ENCODE measurements at places on chromosomes 7 and 10.

GRCh38 chr10:27285093-27285492 lies 44.5 kb upstream of the ACBD5 start:
- no peak for DNase-seq

- DNase-seq: no peak
Measured at GRCh38 chr7:55440040-55440690, 75.0 kb downstream of the LANCL2 start.

DNA sequence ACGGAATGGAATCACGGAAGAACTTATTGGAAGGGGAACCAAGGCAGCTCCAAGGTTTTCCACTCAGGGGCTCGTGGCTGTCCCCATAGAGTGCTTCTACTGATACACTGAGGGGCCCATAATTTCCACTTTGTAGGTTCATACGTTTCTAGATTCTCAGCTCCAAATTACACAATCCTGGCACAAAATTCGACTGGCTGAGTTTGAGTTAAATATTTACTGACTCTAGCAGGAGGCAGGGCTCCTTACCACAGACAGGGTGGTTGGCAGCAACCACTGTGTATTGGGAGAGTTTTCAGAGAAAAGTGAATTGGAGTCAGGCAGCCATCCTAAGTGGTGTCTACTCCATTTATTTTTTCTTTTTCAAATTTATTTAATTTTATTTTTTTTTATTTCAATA lies 55.4 kb upstream of the SEC61G start:
- DNase-seq: no peak

GRCh38 chr7:29969738-29970137 lies 19.9 kb downstream of the SCRN1 start:
- no peak for DNase-seq

DNA sequence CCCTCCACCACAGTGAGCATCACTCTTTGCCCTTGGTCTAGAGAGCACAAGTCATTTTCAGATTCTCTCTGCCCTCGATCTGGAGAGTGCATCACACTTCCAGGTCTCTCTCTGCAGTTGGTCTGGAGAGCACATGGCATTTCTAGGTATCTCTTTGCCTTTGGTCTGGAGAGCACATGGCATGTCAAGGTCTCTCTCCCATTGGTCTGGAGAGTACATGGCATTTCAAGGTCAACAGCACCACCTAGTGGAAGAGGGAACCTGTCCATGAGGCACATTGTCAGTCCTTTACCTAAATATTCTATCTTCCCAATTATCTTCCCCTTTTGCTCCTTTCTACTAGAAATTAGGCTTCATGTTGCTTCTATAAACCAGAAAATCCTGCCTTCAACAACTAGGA lies 1139.4 kb downstream of the XPNPEP1 start:
- no peak for DNase-seq

- peak; percentile 37 for DNase-seq
Measured at GRCh38 chr7:135558337-135558767, 635 bp downstream of the NUP205 start.

- DNase-seq: peak; percentile 50
Measured at GRCh38 chr10:70145666-70146488, 623 bp downstream of the TYSND1 start.

GRCh38 chr7:157481389-157481788 lies 144.6 kb downstream of the DNAJB6 start:
- no peak for DNase-seq

DNA sequence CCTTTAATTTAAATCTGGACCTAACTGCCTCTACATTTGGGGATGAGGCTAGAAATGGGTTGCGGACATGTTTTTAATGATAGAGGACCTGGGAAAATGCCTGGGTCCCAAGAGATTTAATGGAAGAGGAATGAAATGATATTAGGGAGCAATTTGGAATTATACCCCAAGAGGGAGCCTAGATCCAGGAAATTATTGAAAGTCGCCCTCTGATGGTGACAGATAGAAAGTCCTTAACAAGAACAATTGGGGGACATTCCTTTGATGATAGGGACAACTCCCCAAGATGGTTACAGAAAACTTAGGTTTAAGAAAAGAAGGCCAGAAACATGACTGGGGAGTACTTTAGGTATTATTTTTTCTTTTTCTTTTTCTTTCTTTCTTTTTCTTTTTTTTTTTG lies 9.5 kb upstream of the TSGA13 start:
- DNase-seq: no peak

GRCh38 chr10:17783751-17784150 lies 25.4 kb upstream of the MRC1 start:
- no peak for DNase-seq

DNA sequence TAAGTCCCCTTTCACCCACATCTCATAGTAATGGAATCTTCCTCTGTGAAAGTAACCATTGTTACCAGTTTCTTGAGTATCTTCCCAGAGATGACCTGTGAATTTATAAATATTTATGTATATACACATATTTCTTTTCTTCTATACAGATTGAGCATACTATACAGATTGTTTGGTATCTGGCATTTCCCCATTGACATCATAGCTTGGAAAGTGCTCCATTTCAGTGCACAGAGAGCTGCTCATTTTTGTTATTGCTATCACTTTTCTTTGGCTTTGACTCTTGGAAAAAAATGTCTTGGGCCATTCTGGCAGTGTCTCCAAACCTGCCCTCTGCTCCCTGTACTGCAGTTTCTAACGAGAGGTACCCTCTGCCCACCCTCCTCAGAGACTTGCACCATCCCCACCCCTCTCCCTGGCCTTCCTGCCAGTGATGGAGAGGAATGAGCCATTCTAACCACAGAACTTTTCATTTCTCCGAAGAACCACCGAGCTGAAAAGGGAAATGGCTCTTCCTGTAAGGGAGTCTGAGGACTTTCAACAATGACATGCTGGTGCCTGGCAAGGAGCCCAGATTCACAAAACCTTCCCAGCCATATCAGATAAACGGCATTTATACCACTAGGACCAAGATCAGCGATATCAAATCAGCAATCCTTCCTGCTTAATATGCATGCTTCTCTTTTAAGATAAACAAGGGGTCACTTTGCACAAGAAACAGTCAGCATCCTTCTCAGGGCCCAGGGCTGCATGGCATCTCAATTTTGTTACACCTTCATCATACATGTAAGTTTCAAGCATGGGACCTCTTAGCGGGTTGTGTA lies 19.7 kb upstream of the CCSER2 start:
- DNase-seq: no peak

DNA sequence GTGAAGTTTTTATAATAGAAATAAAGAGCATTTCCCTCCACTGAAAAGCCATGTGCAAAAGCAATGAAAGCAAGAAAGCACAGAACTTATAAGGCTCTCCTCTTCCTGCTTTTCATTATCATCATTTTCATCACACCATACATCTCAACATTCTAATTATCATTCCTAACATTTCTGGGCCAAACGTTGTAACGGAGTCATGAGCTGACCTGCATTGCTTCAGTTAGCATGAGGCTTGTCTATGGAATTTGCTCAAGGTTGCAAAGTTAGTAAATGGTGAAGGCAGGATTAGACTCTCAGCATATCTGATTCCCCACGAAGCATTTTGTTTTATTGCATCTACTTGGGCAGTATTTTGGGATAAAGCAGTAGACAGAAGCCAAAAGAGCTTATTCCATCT lies 11.4 kb downstream of the SCIN start:
- DNase-seq: no peak

GRCh38 chr7:78780560-78780959 lies 672.9 kb downstream of the MAGI2 start:
- no peak for DNase-seq

DNA sequence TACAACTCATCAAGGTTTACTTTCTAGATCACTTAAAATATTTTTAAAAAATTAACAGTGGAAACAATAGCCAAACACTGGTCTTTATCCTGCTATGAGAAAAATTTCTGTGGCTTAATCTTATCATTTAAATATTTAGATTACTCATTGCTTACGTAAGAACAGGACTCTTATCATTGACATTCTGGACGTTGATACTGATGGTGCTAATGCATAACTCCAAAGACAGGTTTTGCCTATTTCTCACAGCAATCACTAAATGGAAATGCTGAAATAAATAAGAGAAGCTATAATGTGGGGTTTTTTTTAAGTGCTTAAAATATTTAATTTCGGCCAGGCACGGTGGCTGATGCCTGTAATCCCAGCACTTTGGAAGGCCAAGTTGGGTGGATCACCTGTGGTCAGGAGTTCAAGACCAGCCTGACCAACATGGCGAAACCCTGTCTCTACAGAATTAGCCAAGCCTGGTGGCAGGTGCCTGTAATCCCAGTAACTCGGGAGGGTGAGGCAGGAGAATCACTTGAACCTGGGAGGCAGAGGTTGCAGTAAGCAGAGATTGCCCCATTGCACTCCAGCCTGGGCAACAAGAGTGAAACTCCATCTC lies 195.0 kb downstream of the HGF start:
- DNase-seq: no peak

GRCh38 chr10:27369880-27370279 lies 129.3 kb upstream of the ACBD5 start:
- no peak for DNase-seq

- no peak for DNase-seq
Measured at GRCh38 chr10:15295537-15296325, 75.4 kb downstream of the FAM171A1 start.

- DNase-seq: no peak
Measured at GRCh38 chr10:2139746-2140145, 402.4 kb upstream of the ADARB2 start.

- DNase-seq: no peak
Measured at GRCh38 chr7:154744256-154744860, 258.6 kb downstream of the PAXIP1 start.

DNA sequence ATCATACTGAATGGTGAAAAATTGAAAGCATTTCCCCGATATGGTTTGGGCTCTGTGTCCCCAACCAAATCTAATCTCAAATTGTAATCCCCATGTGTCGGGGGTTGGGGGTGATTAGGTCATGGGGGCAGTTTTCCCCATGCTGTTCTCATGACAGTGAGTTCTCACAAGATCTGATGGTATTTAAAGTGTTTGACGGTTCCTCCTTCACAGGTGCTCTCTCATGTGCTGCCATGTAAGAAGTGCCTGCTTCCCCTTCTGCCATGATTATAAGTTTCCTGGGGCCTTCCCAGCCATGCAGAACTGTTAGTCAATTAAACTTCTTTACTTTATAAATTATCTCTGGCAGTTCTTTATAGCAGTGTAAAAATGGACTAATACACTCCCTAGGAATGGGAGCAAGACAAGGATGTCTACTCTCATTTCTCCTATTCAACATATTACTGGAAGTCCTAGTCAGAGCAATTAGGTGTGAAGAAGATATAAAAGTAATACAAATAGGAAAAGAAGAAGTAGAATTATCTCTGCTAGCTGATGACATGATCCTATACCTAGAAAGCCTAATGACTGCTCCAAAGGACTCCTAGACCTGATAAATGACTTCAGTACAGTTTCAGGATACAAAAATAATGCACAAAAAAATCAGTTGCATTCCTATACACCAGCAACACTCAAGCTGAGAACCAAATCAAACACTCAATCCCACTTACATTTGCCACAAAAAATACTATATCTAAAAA lies 260.6 kb downstream of the RNLS start:
- DNase-seq: no peak

DNA sequence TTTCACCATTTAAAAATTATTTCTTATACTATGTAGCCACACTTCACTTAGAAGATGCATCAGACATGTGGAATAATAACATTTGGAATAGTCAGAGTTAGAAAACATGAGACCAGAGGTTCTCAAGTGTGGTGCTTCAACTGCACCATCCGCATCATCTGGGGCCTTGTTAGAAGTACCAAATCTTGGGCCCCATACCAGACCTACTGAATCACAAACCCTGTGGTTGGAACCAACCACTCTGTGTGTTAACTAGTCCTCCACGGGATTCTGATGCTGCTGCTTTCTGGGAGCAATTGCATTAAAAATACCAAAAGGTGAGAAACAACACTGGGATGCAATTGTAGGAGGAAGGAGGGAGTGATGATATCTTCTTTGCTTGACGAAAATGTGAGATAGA lies 125.2 kb downstream of the GNAT3 start:
- DNase-seq: no peak

DNA sequence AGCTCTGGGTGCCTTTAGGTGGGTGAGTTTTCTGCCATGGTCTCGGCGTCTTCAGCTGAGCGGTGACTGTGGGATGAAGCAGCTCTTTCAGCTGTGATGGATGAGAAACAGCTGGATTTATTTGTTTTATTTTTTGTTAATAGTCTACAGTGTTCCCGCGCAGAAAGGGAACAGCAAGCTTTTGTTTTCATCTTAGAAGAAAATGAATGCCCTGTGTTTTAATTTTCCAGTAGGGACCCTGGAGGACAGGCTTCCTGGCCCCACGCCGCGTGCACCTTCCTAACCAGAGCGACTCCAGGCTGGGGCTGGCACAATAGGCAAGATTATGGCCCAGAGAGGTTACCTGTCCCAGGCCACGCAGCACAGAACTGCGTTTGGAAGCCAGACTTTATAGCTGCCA lies 57.6 kb downstream of the GTF2IRD1 start:
- no peak for DNase-seq

DNA sequence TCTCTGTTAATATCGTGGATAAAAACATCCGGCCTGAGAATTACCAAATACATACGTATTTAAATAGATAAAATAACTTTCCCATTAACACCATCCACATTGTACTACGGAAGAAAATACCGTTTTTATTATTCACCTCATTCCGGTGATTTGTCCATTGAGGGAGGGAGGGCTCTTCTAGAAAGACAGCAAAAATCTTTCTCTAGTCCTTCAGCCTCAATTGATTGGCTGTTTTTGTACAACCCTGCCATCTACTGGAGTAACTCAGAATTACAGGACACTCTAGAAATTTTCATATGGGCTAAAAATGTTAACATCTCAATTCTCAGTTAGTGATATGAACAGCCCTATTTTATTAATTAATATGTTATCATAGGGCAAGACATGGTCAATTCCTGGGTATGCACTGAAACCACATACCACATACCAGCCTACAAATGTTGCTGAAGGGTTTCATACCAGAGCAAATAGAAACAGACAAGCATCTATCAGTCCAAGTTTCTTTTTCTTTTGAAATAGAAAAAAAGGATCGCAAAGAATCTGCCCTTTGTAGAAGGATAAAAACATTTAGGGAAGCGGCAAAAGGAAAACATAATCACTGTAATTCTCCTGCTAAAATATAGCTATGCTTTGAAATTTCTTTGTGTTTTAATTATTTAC lies 55.8 kb upstream of the CDCA7L start:
- no peak for DNase-seq

DNA sequence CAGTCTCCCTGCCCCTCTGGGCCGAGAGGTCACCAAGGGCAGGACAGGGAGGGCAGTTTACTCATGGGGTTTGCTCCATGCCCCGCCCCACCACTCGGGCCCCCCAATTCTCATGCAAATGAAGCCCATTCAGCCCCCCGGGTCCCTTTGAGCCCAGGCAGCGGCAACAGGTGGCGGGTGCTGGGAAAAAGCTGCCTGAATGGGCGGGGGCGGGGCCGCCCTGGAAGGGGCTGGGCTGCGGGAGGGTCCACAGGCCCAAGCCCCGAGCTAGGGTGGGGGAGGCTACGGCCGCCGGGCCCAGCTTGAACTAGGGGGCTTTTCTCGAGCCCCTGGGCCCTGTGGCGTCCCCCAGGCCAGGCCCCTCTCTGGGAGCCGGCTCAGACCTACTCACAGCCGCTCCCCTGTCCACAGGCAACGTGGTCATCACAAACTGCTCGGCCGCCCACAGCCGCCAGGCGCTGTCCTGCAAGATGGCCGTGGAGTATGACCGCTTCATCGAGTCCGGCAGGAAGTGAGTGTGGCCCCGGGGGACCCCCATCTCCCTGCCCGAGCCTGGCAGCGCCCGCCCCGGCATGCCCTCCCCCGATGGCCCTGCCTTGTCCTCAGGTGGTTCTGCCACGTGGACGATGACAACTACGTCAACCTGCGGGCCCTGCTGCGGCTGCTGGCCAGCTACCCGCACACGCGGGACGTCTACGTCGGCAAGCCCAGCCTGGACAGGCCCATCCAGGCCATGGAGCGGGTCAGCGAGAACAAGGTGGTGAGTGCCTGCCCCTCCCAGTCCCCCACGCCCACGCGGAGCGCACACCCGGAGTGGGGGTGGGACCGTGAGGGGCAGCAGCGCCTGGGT lies 5.5 kb downstream of the LFNG start:
- no peak for DNase-seq

Data from uterus (tissue), 4 donors.